A549 treated with Hydrocortisone at 1 μM for 4 hours (cell line): ENCODE measurements at places on chromosomes 3 and 15. TPM values are rescaled to one million over a fixed set of nuclear protein-coding genes. Genes with fewer than 3 reads are reported as not detected.

DPP8 gene
- total RNA-seq, result 20.0 to 32.0 TPM (median 27.6 TPM) in 5 replicates

DLEC1 gene
- total RNA-seq, result 0.02 to 0.09 TPM (median 0.05 TPM) in 5 replicates

ISLR2 gene
- 0.07 to 0.28 TPM (median 0.18 TPM) in 5 replicates for total RNA-seq

SKOR1 gene
- total RNA-seq, result 0.02 to 0.07 TPM (median 0.05 TPM) in 5 replicates

FBXL2 gene
- total RNA-seq, result 7.3 to 8.7 TPM (median 7.4 TPM) in 5 replicates

NLGN1 gene
- not detected in 5 replicates for total RNA-seq

PLSCR2 gene
- 0.11 TPM in 1 of 5 replicates, not detected in the others for total RNA-seq

EPHA3 gene
- total RNA-seq, result not detected in 5 replicates

CAV3 gene
- total RNA-seq, result 0.07 to 0.16 TPM in 2 of 5 replicates, not detected in the others

TUSC2 gene
- 23.4 to 39.4 TPM (median 37.3 TPM) in 5 replicates for total RNA-seq

ACSBG1 gene
- total RNA-seq, result 0.07 to 0.25 TPM (median 0.17 TPM) in 5 replicates

ZNF662 gene
- not detected in 5 replicates for total RNA-seq

DUSP7 gene
- 20.4 to 21.4 TPM (median 21.2 TPM) in 5 replicates for total RNA-seq

COL8A1 gene
- total RNA-seq, result not detected in 5 replicates

NR2F2 gene
- 19.3 to 23.3 TPM (median 20.6 TPM) in 5 replicates for total RNA-seq

SNTN gene
- total RNA-seq, result not detected in 5 replicates

SUCNR1 gene
- total RNA-seq, result 0.06 to 0.12 TPM (median 0.09 TPM) in 5 replicates

ZKSCAN7 gene
- not detected in 5 replicates for total RNA-seq

CCR8 gene
- total RNA-seq, result not detected in 5 replicates
